ENCODE measurements at places on chromosomes 5 and 9.

DNA sequence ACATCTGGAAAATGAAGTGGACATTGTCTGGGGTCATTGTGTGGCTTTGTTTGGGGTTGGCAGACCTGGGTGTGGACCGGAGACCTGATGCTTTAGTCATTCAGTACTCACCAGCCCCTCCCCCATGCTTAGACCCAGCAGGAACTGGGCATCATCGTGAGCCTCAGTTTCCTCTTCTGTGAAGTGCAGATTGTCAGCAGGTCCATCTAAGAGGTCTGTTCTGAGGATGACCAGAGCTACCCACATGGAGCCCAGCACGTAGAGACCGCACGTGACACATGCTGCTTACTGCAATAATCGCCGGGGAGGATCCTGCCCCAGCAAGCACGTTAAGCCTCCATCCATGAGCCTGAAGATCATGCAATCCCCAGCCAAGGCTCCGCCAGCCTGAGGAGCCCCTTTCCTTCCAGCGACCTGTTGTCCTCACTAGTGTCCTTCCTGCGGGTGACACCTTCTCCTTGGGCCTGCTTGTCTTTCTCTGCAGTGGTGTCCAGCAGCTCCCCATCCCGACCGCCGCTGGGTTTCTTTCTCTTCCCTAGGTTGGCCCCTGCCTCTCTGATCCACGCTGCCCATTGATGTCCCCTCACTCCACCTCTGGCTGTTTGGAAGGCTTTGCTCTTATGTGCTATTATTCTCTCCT lies 26.7 kb upstream of the IRX4 start:
- no peak for DNase-seq

GRCh38 chr5:119405419-119405818 lies 46.9 kb upstream of the HSD17B4 start:
- no peak for DNase-seq

- DNase-seq = no peak
Measured at GRCh38 chr5:72387985-72388384, 67.8 kb downstream of the PTCD2 start.

DNA sequence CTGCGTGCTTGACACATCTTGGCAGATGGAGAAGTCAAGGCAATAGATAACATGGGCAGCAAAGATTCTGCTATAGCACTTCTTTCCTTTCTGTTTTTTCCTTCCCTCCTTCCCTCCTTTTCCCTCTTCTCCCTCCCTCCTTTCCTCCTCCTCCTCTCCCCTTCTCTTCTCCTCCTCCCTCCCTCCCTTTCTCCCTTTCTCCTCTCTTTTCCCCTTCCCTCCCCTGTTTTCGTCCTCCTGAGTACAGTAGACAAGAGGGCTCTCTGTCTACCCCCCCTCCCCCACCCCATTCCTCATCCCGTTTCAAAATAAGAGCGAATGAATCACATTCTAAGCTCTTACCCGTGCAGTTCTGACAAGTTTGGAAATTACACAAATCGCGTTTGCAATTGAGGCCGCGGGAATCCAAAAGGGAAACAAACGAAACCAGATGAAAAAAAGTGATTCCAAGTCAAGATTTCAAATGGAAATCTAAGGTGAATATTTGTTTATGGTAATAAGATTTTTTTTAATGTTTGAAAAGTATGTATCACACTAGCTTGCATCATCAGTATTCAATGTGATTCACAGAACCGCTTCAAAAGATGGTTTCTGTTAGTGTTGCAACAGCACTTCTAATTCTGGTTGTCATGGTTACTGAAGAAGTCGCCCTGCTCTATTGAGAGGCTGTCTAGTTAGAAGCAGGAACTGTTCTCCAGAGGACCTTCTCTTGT lies 1.3 kb downstream of the NIM1K start:
- peak; percentile 3 for DNase-seq

DNA sequence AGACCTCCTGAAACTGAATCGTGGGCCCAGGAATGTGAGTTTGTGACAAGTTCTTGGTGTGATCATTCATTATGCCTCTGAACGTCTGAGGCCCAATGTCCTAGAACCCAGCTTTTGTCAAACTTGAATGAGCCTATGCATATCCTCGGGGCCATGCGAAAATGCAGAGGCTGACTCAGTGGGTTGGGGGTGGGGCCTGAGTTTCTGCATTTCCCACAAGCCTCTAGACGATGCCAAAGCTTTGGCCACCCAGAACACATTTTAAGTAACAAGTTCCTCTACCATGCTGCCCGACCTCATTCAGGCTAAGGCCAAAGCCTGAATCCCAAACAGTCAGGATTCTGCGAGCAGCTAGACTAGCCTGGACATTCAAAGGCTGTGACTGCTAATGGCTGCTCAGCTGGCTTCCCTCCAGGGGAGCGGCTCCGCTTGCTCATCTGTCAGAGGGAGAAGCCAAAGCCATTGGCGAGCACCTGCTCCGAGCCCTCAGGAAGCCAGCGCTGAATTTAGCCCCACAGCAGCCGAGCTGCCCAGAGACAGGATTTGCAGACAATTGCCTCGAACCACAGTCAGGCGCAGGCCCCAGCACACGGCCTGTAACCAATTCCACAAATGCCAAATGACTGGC lies 177.5 kb downstream of the ZDHHC21 start:
- DNase-seq = no peak

DNA sequence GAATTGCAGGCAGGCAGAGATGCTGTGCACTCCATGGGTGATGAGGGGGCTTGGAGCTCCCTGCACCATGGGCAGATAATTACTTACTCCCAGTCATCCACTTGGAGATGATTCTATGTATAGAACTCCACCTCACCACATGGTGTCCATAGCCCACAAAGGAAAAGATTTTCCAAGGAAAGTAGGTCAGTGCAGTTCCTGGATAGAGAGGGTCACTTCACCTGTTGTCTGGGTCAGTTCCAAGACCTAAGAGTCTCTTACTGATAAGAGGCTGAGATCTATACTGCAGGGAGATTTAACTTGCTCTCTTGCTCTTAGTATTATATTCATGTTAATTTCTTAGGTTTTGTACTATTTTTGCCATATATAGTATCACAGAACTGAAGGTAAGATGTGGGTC lies 113.9 kb upstream of the BRINP1 start:
- DNase-seq = no peak

- no peak for DNase-seq
Measured at GRCh38 chr9:70406434-70406862, 8.0 kb downstream of the KLF9 start.

DNA sequence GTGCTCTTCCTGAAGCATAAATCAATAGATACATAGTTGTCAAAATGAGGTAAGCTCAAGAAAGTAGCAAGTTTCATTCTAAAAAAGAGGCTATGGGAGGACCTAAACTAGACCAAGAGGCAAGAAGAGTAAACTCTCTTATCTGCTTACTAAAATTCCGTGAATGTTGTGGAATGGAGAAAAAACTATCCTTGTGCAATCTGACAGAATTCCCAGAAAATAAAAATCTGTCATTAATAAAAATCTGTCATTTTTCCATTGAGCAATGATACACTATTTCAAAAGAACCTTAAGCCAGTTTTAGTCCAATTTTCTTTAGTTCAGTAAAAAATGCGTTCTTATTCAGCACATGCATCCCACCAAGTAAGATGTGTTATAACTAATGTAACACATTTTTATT lies 15.9 kb upstream of the FANCC start:
- DNase-seq = no peak

- no peak for DNase-seq
Measured at GRCh38 chr5:59660737-59661136, 232.8 kb downstream of the PDE4D start.

GRCh38 chr5:10695055-10695649 lies 65.9 kb downstream of the DAP start:
- DNase-seq = no peak

- no peak for DNase-seq
Measured at GRCh38 chr9:124580186-124580585, 73.0 kb upstream of the NR5A1 start.

GRCh38 chr9:71814226-71814625 lies 45.9 kb upstream of the CEMIP2 start:
- no peak for DNase-seq

DNA sequence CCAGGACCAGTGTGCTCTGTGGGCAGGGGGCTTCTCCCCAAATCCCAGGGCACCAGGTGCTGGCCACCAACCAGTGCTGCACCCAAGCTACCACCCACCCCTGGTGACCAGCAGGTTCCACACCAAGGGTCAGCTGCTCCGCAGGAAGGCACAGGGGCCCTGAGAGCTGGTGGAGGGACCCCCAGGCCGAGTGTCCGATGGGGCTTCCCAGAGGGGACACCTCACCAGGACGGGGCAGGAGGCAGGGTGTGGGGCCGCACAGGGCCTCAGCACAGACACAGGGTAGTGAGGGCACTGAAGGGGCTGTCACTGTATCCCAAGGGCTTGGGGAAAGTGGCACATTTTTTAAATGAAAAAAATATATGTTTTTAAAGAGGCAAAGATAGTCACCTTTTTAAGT lies 18.1 kb downstream of the LCN9 start:
- no peak for DNase-seq

DNA sequence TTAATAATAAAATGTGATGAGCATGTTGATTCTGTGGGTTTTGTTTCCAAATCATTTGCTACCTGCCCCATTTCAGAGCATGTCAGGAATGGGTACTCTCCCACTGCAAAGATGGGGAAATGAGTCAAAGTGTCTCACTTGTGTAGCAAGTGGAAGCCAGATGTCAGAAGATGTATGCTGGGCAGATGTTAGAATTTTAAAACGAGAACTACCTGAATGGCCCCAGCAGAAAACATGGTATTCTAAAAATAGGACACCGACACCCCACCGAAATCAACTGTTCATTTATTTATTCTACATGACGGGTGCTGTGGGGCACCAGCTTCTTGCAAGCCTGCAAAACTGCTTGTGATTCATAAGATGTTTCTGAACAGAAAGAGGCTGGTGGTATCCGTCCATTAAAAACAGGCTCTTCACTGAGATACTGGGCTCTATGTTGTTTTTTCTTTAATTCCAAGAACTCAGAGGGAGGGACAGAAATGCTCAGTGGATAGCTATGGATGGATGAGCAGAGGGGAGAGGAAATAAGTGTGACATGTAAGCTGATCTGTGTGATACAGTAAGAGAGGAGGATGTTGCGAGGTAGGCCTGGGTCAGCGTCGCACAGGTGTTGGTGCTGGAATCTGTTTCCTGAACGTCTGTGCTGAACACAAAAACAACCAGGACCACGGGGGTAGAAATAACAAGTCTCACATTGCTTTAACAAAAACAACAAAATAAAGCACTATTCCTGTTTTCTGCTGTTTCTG lies 157.2 kb downstream of the EFNA5 start:
- no peak for DNase-seq
